SJSA1 (cell line): ENCODE measurements at places on chromosomes 11 and 22.

GRCh38 chr11:66878474-66878873, 21.6 kb downstream of the LRFN4 start:
- H3K4me3 ChIP-seq: no peak overlapping the region
- no peaks in the 10 kb centered on the region for H3K36me3 ChIP-seq
- H3K27me3 ChIP-seq: no peaks in the 10 kb centered on the region

DNA sequence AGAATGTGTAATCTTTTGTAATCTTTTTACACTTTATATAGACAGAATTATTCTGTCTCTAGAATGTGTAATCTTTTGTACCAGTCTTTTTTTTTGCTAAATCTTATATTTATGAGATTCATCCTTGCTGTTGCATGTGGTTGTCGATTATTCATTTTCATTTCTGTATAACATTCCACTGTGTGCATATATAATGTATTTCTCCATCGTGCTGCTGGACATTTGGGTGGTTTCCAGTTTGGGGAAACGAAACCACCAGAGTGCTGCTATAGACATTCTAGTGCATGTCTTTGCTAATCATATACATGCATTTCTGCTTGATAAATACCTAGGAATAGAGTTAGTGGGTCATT, 146.5 kb downstream of the GRIK4 start:
- H3K27ac ChIP-seq: no peak overlapping the region
- no peaks in the 10 kb centered on the region for H3K36me3 ChIP-seq
- no peaks in the 10 kb centered on the region for H3K27me3 ChIP-seq
- DNase-seq: no peak
- H3K4me3 ChIP-seq: no peak overlapping the region
- H3K4me1 ChIP-seq: no peaks in the 10 kb centered on the region

DNA sequence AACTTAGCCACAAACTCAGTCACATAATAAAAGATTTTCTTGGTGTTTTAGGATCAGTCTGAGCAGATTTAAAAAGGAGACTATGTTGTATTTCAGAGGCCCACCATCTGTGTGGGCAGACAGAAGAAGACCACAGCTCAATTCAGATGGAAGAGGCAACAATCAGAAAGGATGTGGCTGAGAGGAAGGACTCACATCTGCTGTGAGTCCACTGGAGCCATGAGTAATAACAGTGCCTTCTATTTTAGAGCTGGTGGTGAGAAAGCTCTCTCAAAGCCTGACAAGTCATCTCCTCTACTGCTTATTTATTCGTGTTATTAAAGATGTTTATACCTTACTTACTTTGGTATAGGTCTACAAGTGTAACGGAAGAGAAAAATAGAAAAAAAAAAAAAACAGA, 357.2 kb downstream of the OPCML start:
- H3K27me3 ChIP-seq: no peaks in the 10 kb centered on the region
- DNase-seq: no peak
- H3K4me3 ChIP-seq: no peak overlapping the region
- no peaks in the 10 kb centered on the region for H3K36me3 ChIP-seq
- H3K27ac ChIP-seq: no peak overlapping the region
- H3K4me1 ChIP-seq: no peaks in the 10 kb centered on the region

GRCh38 chr22:44289414-44290171, 23.2 kb downstream of the SHISAL1 start:
- no peaks in the 10 kb centered on the region for H3K36me3 ChIP-seq
- no peaks in the 10 kb centered on the region for H3K27me3 ChIP-seq
- peaks cover 33% of the 10 kb centered on the region for H3K4me1 ChIP-seq
- DNase-seq: peak; percentile 78
- H3K4me3 ChIP-seq: no peak overlapping the region

GRCh38 chr11:121473064-121473777, 20.5 kb upstream of the SORL1-AS1 start:
- H3K4me3 ChIP-seq: no peak overlapping the region
- no peaks in the 10 kb centered on the region for H3K36me3 ChIP-seq
- no peak for DNase-seq
- no peak overlapping the region for H3K27ac ChIP-seq
- no peaks in the 10 kb centered on the region for H3K27me3 ChIP-seq
- H3K4me1 ChIP-seq: no peaks in the 10 kb centered on the region

DNA sequence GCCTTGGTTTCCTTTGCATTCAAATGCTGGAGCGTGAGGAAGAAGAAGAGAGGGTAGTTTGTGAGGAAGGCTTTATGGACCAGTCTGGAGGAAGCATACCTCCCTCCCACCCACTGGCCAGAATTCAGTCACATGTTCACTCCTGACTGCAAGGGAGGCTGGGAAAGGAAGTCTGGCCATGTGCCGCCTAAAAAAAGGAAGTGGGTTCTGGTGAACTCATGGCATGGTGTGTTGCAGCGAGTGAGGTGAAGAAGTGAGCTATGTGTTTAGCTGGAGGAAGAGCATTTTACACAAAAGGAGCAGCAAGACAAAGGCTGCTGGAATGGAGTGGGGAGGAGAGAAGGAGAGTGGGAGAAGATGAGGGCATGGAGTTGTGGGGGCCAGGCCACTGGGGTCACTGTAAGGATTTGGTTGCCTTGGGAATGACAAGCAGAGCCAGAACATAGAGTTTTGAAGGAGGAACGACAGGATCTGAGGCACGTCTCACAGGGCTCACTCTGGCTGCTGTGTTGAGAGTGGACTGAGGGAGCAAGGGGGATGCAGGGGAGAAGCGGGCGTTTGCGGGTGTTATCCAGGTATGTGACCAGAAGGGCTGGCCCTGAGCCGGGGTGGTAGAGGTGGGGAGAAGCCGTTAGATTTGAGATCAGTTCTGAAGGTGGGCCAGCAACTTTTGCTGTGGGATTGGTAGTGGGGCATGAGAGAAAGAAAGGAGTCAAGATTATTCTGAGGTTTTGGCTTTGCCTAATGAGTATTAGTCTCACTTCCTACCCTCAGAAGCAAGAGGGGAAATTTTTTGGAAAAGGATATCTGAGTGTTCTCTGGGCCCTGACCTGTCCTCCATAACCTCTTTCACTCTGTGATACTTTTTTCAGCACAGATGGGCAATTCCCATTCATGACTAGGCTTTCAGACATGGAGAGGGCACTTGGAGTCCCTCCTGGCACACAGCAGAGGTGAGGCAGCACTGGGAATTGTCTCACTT, 26.4 kb downstream of the BMAL1 start:
- no peaks in the 10 kb centered on the region for H3K27me3 ChIP-seq

- no peaks in the 10 kb centered on the region for H3K36me3 ChIP-seq
- DNase-seq: no peak
- no peaks in the 10 kb centered on the region for H3K4me1 ChIP-seq
- H3K27me3 ChIP-seq: no peaks in the 10 kb centered on the region
Measured at GRCh38 chr11:133715602-133716001, 129.7 kb downstream of the SPATA19 start.

GRCh38 chr11:46229230-46229629, 48.2 kb upstream of the CREB3L1 start:
- DNase-seq: no peak
- H3K27ac ChIP-seq: no peak overlapping the region
- no peaks in the 10 kb centered on the region for H3K36me3 ChIP-seq
- peaks cover 3% of the 10 kb centered on the region; the same call in 1 of the 2 replicates for H3K27me3 ChIP-seq

- peak within 1 kb of the TSS; percentile 90 for H3K27ac ChIP-seq
- H3K4me3 ChIP-seq: peak within 1 kb of the TSS; percentile 66
- H3K4me1 ChIP-seq: peaks cover 45% of the 10 kb centered on the region
- H3K36me3 ChIP-seq: peaks cover 93% of the 10 kb centered on the region
- peak; percentile 99 for DNase-seq
Measured at GRCh38 chr11:66336234-66337102, at the start of gene RIN1. Gene RIN1 (minus strand): TSS chr11:66336434. CDS start chr11:66336402, 32 bp downstream.

GRCh38 chr22:39003165-39003638, 10.9 kb upstream of the APOBEC3C start:
- no peak overlapping the region for H3K4me3 ChIP-seq
- H3K4me1 ChIP-seq: peaks cover 4% of the 10 kb centered on the region; the same call in 1 of the 2 replicates
- no peaks in the 10 kb centered on the region; the same call in none of the 2 replicates for H3K27me3 ChIP-seq
- H3K36me3 ChIP-seq: no peaks in the 10 kb centered on the region
- H3K27ac ChIP-seq: no peak overlapping the region

DNA sequence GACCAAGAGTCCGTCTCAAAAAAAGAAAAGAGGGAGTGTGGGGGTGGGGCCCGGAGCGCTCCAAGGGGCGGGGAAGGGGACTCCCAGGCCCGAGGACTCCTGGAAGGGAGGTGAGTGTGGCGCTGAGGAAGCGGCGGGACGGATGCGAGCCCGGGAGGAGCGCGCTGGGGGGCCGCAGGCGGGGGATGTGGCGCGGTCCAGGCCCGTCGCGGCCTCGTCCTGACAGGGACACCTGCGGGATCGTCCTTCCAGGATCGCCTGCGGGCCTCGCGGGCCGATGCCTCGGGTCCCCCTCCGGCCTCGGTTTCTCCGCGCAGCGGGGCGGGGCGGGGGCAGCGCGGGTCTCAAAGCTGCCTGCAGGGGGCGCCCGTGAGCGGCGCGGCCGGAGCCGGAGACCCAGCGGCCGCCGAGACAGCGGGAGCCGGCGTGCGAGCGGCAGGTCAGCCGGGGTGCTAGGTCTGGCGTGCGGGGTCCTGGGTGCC, 3.8 kb upstream of the ADORA2A start:
- H3K27me3 ChIP-seq: 0 out of 2 replicates have a peak, but pooled peaks cover 3% of the 10 kb centered on the region
- peaks cover 2% of the 10 kb centered on the region; the same call in 1 of the 2 replicates for H3K36me3 ChIP-seq
- H3K4me3 ChIP-seq: peak overlapping the region; percentile 40
- DNase-seq: no peak
- no peak overlapping the region for H3K27ac ChIP-seq

DNA sequence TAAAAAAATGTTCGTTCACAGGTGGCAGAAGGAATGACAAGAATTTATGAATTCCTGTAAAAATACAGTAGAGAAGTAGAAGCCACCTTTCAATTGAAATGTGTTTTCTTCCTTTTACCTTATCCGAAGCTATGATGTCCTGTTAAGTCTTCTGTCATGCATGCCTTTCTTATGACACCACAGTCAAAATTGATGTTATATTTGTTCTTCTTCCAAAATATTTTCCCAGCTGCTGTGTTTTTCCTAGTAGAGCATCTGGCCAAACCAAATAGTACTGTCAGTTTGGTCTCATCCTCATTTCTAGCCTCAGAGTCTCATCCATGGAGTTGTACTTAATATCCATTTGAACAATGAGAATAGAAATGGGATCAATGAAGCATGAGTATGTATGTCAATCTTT, 206.1 kb downstream of the PGR start:
- H3K27me3 ChIP-seq: no peaks in the 10 kb centered on the region
- H3K4me1 ChIP-seq: peaks cover 45% of the 10 kb centered on the region
- DNase-seq: no peak
- H3K36me3 ChIP-seq: no peaks in the 10 kb centered on the region

- H3K36me3 ChIP-seq: no peaks in the 10 kb centered on the region
- no peaks in the 10 kb centered on the region for H3K27me3 ChIP-seq
- peaks cover 22% of the 10 kb centered on the region for H3K4me1 ChIP-seq
- peak overlapping the region; percentile 59 for H3K27ac ChIP-seq
- DNase-seq: peak; percentile 46
- no peak overlapping the region for H3K4me3 ChIP-seq
Measured at GRCh38 chr11:86151174-86152005, 82.5 kb upstream of the PICALM start.

DNA sequence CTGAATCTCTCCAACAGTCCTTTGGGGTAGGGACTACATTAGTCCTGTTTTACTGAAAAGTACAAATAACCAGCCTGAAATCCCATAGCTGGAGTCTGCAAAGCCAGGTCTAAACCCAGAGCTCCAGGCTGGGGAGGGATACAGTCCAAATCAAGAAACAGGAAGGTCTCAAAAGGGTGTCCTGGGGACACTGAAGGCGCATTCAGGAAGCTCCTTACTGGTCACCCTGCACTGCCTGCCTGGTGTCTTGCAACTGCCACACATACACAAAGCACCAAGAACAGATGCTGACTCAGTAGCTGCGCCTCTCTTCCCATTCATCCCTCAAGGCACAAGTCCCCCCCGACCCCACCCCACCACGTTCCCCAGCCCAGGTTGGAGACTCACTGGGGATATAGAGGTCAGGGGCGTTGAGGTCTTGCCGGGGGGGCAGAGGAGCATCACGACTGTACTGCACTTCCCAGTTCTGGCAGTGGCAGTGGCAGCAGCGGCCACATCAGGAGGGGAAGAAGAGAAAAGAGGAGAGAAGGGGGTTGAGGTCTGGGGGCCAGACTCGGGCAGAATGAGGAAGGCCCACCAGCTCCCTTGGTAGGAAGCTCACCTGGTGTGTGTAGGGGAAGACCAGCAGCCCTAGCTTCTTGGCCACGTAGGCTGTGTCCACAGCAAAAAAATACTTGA, 1.6 kb downstream of the YIF1A start:
- H3K27ac ChIP-seq: no peak overlapping the region
- H3K4me1 ChIP-seq: peaks cover 33% of the 10 kb centered on the region
- H3K27me3 ChIP-seq: peaks cover 19% of the 10 kb centered on the region

- H3K36me3 ChIP-seq: peaks cover 83% of the 10 kb centered on the region
- H3K4me3 ChIP-seq: no peak overlapping the region
- DNase-seq: no peak
- H3K27ac ChIP-seq: no peak overlapping the region
- H3K27me3 ChIP-seq: no peaks in the 10 kb centered on the region
- H3K4me1 ChIP-seq: no peaks in the 10 kb centered on the region
Measured at GRCh38 chr22:31818481-31819392, 64.9 kb downstream of the DEPDC5 start.

- peak overlapping the region; percentile 26; the same call in 1 of the 2 replicates for H3K27ac ChIP-seq
- H3K36me3 ChIP-seq: peaks cover 3% of the 10 kb centered on the region
- H3K4me1 ChIP-seq: peaks cover 6% of the 10 kb centered on the region
- no peak overlapping the region for H3K4me3 ChIP-seq
Measured at GRCh38 chr11:83272627-83273026, 13.5 kb downstream of the CCDC90B start.

GRCh38 chr11:19987331-19987801, 172.9 kb downstream of the DBX1 start:
- H3K27me3 ChIP-seq: no peaks in the 10 kb centered on the region
- no peak overlapping the region for H3K27ac ChIP-seq
- H3K4me1 ChIP-seq: no peaks in the 10 kb centered on the region

GRCh38 chr11:83454674-83455073, 168.5 kb upstream of the CCDC90B start:
- no peaks in the 10 kb centered on the region for H3K36me3 ChIP-seq
- DNase-seq: no peak
- H3K27ac ChIP-seq: no peak overlapping the region
- no peaks in the 10 kb centered on the region for H3K4me1 ChIP-seq
- H3K27me3 ChIP-seq: no peaks in the 10 kb centered on the region

DNA sequence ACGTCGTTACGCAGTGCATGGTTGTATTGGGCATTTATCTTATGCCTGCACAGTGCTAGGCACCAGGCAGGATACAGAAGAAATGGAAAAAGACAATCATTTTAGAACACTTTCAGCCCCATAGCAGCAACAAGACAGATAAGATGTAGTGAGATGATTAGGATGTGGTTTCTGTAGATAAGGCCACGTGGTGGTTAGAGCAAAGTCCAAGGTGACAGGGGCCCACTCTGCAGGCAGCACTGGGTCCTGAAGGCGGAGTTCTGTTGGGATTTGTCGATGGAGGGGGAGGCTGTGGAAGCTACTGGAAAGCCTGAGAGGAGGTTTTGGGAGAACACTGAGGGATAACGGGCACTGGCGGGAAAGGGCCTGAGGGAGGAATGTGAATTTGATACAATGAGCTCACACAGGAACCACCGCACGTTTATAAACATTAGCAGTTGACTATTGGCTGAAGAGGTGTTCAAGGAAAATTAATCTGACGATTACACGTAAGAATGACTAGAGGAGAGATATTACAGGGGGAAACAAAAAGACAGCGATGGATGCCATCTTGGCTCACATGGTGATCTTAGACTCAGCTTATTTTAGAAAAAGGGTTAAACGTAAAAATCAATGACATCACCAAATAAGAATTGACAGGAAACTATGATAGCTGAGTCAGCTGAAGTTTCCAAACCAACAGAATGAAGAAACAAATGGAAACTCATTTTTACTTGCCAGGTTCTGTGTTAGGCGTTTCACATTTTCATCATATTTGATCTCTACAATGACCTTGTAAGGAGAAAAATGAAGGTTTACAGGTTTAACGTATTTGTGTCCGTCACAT, 551.0 kb downstream of the OPCML start:
- H3K36me3 ChIP-seq: no peaks in the 10 kb centered on the region
- no peak overlapping the region for H3K27ac ChIP-seq
- H3K4me3 ChIP-seq: no peak overlapping the region
- H3K4me1 ChIP-seq: no peaks in the 10 kb centered on the region
